Stimulated activated CD4-positive, alpha-beta T cell treated with anti-CD3 and anti-CD28 coated beads, TNF-alpha, amount 100 ng/mL, for 24 hours (primary cell): ENCODE measurements at places on chromosomes 2 and 18.

DNA sequence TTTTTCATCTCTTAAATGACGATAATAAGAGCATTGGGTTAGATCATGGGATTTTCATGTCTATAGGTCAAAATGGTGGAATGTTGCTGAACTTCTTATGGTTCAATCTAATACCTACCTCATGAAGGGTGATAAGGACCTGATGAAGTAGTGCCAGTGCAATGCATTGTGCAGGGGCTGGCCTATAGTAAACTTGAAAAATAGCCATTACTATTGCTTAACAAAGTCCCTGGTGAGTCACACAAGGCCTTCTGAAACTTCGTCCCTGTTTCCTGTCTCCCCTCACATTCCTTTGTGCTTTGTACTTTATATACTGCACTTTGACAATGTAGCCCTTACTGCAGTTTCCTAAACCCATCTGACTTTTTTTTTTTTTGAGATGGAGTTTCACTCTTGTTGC is 515.9 kb downstream of the SLC4A3 start:
- DNase-seq: no peak

- DNase-seq: no peak
Measured at GRCh38 chr18:27685807-27686412, 491.0 kb downstream of the CDH2 start.

DNA sequence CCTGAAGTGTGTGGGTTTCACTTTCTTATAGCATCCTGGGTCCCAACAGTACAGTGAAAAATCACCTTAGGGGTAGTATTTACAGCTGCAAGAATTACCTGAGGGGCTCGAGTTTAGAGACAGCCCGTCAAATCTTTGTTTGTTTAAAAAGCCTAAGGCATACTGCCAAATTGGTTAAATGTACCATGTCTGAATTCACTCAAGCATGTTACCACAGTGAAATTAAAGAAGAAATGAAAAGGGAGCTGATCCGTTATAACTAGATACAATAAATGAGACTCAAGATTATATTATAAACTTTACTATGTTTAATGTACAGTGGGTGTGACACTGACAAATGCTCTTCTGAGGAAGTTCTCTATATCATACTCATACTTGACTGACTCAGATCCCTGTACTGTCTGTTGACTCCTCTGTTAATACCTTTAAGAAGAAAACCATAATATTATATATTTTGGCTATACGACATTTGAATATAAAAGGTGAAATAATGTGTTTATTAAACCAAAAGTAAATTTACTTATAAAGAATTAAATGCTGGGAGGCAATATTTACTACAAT is 107.3 kb downstream of the TMEFF2 start:
- DNase-seq: no peak

DNA sequence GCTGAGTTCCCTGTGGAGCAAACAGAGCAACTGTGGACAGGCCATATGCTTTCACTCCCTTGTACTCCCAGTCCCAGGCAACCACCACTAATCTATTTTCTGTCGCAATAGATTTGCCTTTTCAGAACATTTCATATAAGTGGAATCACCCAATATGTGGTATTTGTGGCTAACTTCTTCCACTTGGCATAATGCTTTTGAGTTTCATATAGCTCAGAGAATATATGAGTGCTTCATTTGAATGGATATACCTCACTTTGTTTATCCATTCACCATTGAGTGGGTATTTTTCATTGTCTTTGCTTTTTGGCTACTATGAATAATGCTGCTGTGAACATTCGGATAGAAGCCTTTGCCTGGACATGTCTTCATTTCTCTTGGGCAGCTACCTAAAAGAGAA is 151.9 kb downstream of the CERS6 start:
- DNase-seq: no peak

DNA sequence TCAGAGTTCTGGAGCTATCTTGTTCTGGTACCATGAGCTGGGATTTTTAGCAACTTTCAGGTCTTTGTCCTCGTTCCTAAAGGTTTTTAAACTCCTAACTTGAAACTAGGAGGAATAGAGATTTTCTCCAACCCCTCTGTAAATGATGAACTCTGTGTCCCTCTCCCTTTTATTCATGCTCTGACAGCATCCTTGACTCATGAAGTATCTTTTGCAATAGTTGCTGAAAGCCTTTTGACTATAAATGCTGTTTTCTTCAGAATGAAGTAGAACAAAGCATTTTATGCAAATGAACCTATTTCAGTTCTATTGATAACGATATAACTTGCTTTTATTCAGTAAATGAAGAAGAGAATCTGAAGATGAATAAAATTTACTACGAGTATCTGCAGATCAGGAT is 17.0 kb upstream of the MAPRE2 start:
- no peak for DNase-seq

DNA sequence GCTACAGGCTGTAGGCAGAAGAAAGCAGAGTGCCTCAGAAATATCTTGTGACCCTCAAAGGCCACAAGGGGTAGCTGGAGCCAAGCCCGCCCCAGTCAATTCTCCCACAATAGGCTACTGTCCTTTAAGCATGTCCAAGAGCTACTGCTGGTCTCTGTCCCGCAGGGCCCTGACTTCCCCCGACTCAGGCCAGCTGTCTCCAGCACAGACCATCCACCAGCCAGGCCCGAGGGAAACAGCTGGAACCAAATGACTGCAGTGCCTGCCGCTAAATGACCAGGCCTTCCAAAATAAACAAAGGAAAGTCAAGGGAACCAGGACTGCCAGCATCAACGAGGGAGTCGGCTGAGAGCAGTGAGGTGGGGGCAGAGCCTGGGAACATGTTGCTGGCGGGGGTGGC is 36.7 kb downstream of the MCFD2 start:
- no peak for DNase-seq

GRCh38 chr2:98556344-98557033 is 51.8 kb downstream of the COA5 start:
- no peak for DNase-seq

GRCh38 chr2:68709421-68709911 is 25.1 kb upstream of the ARHGAP25 start:
- DNase-seq: no peak

DNA sequence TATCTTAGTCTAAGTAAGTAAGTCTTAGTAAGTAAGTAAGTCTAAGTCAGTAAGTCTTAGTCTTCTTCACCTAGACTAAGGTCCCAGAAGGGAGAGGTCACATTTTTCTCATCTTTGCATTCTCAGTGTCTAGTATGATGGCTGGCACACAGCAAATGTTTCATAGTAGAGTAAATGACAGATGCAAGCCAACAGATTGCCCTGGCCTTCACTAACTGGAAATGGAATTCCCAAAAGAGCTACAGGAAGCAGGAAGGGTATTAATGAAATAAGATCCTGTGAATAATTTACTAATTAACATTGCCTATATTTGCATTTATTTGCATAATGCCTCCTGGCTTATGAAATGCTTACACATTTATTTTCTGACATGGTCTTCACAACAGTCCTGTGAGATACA is 221.6 kb downstream of the RAD51AP2 start:
- DNase-seq: no peak

DNA sequence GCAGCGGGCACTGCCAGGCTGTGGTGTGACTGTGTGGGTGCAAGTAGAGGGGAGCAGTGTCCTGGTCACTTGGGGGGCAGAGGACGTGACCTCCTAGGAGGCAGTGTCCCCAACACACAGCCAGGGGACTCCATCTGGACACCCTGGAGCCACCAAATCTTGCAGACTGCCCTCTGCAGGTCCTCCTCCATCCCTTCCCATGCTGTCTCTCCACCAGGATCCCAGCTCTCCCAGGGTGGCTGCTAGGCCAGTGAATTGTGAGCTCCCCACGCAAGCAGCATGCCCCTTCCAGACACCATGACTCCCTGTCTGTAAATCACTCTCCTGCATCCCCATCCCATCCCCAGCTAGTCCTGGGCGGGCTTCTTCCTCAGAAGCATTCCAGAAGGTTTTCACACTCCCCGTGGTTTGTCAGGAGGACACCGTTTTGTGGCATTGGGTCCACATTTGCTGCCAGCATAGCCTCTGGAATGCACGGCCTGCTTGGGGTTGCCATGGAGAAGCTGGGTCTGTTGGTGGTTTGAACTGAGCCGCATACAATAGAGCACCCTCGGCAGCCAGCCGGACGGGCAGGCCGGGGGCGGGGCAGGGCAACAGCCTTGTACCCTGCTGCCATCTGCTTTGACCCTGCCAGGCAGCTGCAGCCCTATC is 210.7 kb downstream of the KLHL29 start:
- DNase-seq: no peak
